ENCODE measurements at places on chromosomes 4 and X.

DNA sequence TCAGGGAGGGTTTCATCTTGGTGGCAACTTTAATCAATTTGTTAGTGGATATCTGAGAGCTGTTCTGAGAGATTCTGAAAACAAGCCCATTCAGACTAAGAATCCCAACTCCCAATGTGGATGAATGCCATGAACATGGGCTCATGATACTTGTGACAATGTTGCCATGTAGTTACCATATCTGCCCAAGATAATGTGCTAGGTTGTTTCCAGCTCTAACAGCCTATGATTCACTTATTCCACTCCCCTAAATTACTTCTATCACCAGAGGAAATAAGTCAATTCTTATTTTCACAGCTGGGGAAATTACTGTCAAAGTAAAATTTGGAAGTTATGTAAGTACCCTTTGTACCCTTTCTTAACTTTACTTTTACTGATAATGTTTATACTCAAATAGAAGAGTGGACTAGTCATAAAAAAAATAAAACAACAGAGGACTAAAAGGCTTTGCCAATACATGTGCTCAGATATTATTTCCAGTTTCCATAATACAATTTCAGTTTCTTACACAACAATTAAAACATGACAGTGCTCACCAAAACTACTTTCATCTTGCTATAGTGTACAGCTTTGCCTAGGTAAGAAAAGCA is 1101.7 kb upstream of the INTU start:
- DNase-seq = no peak

GRCh38 chr4:149164282-149164681 is 651.4 kb downstream of the IQCM start:
- no peak for DNase-seq

DNA sequence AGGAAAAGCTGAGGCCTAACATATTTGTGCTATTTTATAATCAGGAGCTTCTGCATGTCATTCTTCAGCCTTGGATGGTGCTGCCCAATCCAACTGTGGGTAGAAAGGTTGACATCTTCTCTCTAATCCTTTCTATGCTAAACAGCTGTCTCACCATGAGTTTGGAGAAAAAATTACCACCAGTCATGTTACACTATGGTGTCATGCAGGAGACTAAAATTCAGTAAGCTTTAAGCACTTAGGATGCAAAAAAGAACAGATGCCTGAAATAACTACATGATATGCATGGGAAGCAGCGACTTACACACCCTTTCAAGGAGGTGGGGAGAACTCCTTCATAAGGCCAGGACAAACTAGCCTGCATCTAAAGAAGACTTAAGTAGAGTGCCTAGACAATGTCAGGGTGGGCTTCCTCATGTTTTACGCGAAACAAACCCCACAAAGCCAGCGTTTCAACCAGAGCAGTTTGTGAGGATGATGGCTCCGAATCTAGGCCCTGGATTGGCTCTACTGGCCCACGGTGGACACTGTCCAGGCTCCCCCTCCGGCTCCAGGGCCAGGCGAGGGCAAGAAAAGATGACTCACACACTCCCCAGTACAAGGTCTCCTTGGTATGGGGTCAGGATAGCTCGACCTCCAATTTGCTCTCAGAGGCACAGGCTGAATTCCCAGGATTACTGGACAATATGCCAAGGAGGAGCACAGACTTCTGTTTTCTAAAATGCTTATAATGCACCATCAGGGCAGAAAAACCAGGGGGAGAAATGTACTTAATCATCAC is 45.1 kb downstream of the STX18 start:
- DNase-seq = no peak

DNA sequence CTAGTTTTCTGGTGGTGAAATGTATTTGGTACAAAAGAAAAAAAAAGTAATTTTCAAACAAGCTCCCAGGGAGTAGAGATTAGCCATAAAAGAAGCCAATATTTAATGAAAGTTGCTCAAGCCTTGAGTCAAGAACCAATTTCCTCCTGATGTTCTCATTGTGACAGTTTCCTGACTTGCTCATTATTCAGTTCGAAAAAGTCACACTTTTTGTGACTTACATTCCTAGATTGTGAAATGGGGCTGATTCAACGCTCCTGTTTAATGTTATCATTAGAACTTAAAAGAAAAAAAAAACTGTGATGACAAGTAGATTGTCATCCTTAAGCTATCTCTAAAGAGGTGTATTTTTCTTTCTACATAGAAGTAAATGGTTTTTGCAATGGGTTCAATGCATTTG is 122.6 kb upstream of the BMPR1B start:
- no peak for DNase-seq

GRCh38 chr4:1408418-1408817 is 2.2 kb upstream of the NKX1-1 start:
- no peak for DNase-seq

DNA sequence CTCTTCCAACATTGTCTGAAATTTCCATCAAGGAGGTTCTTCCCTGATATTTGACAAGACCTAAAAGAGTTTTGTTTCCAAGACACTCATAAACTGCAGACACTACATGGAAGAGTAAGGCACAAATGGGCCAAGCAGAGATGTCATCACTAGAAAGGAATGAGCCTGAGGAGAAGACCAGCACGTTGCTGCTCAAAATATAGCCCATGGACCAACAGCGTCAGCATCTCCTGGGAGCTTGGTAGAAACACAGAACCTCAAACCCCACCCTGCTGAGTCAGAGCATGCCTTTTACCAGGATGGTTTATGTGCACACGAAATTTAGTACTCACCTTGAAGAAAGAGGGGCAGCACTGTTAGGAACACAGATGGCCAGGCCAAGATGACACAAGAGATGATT is 128.7 kb upstream of the MID1 start:
- no peak for DNase-seq

- DNase-seq = no peak
Measured at GRCh38 chr4:53646795-53647194, 55.5 kb upstream of the LNX1 start.

DNA sequence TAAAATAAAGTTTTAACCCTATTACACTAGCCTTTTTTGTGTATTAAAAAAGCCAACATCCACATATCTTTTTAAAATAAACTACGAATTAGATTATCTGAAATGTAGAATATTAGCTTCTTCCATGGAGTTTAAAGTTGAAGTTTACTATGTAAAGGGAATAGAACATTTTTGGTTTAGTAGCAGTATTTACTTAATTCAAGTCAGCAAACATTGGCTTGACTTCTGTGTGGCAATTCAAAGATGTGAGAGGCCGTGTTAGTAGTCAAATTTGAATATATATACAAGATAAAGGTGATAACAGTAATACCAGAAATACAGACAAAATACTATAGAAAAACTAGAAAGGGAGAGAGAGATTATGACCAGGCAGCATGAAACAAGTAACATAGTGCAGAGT is 115.1 kb upstream of the IL13RA1 start:
- no peak for DNase-seq

DNA sequence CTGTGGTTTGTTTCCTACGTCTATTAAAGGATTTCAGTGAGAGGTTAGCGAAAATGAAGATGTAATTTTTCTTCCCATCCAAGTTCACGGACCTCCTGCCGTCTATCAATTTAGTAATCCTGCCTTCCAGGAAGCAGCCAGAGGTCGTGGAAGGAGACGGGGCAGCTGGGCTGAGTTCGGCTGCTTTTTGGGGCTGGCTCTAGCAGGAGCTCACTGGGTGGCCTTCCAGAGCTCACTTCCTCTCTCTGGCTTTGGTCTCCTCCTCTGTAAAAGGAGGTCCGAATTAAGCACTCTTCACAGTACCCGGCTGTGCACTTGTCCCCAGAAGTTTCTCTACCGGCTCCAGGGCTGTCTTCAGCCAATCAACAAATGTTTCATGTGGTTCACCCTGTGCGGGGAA is 295.4 kb downstream of the BCOR start:
- no peak for DNase-seq

GRCh38 chrX:13638021-13638420 is 14.9 kb upstream of the TCEANC start:
- DNase-seq = no peak

- no peak for DNase-seq
Measured at GRCh38 chr4:61511716-61512488, 311.8 kb downstream of the ADGRL3 start.

GRCh38 chr4:6802025-6802424 is 19.5 kb downstream of the KIAA0232 start:
- no peak for DNase-seq

- no peak for DNase-seq
Measured at GRCh38 chr4:184843984-184844554, 18.3 kb upstream of the ACSL1 start.

DNA sequence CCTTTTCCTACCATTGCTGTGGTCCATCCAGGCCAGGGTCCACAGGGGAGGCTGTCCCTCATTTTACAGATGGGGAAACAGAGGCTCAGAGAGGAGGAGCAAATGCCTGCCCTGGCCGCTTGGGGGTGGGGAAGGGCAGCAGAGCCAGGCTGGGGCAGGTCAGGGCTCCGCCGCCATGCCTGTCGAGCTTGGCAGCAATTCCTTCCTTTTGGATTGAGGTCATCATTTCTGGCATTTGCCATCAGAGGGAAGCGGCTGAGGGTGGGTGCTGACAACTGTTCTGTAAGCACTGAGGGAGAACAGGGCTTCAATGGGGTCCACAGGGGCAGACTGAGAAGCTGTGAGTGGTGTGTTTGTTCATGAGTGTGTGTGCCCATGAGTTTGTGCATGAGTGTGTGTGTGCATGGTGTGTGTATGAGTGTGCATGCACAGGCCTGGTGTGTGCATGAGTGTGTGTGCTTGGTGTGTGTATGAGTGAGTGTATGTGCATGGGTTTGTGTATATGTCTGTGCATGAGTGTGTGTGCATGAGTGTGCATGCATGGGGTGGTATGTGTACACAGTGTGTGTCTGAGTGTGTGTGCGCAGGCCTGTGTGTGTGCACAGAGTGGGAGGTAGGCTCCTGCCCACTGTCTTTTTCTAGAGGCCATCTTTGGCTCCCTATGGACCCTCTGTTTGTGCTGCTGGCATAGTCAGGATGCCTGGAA is 115.2 kb downstream of the SORCS2 start:
- no peak for DNase-seq
